Liver (tissue), 10 donors: ENCODE measurements at places on chromosomes 13 and 19. TPM values are rescaled to one million over a fixed set of nuclear protein-coding genes. Genes with fewer than 3 reads are reported as not detected.
A peak's percentile ranks its signal among the peaks of the same experiment; 100 is the strongest.

GRCh38 chr13:30618186-30618929 lies 638 bp downstream of the USPL1 start:
- DNase-seq: peak; percentile 56

- no peak for DNase-seq
These were observed 595 bp upstream of the GPR183 start for GRCh38 chr13:99307648-99308339.

GRCh38 chr19:3801412-3802096 lies 15.4 kb upstream of the MATK start:
- DNase-seq: no peak

GRCh38 chr19:48372904-48373303 lies 8.7 kb downstream of the SYNGR4 start:
- DNase-seq: no peak

- DNase-seq: no peak
These were observed 43.0 kb downstream of the CACNA1A start for GRCh38 chr19:13463296-13463695.

DNA sequence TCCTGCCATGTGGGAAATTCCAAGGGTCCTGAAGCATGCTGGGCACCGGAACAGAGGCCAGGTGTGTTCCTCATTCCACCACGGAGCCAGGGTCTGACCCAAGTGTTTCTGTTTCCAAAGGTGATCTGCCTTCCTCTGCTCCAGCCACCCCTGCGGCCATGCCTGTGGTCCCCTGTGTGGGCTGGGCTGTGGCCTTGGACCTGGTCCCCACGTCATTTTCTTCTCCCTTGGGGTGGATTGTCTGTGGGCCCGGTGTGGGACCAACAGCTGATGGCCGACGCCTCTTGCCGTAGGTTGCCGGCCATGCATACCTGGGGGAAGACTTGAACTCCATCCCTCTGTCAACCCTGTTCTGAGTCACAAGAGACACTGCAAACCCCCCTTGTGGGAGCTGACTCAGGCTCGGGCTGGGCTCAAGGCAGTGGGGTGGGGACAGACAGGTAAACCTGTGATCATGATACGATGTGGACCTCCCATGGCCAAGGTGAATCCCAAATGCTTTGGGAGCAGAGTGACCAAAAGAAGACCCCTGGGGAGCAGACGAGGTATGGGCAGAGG lies 35.0 kb downstream of the ATP11A start:
- no peak for DNase-seq

DNA sequence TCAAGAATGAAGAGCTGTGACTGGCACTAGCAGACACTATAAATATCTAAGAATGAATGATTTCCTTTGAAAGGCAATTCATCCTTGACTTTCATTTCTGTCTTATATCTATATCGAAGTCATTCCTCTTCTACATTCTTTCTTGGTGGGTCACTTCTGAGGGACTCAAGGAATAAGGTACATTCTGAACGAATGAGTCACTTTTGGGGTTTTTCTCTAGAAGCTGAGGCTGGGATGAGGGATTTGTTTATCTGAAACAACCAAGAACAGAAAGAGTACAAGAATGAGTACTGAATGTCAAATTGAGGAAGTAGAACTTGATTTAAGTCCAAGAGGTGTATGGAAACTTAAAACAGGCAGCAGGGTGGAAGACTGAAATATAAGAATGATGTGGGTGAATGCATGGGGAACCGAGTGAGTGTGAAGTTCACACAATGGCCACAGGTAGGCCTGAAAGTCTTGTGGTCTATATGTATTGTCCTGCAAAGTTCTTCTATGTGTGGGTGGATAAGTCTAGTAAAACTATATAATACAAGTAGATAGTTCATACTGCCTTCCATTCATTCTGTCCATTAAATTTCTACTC lies 343.9 kb downstream of the OXGR1 start:
- no peak for DNase-seq

DNA sequence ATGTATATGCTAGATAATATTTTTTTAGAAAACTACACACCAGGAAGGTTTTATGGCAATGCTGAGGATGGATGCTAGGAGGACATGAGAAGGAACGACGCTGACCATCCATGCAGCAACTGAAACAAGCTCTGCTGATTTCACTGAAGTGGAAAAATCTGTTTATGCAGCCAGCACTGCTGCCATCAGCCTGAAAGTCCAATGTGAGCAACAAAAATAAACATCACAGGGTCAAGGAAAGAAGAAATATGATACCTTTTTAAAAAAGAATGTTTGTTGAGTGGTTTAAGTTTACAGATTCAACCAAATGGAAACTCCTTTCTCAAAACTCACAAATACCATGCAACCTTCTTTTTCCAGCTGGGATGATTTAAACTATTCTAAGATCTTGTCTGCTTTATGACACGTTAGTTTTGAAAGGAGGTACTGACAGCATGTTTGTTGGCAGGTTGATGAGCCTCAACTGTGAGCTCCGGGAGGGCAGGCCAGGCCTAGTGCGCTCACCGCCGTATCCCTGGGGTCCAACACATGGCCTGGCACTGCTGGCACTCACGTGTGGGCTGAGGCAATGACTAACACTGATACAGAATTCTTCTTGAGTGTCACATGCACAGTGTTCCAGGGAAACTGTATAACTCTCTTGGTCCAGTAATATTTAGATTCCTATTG lies 46.8 kb downstream of the LATS2 start:
- DNase-seq: no peak

- DNase-seq: no peak
These were observed 10.5 kb downstream of the SIRT2 start for GRCh38 chr19:38888876-38889275.

- no peak for DNase-seq
These were observed 13.9 kb upstream of the PLAUR start for GRCh38 chr19:43683905-43684304.

- DNase-seq: no peak
These were observed 1.2 kb downstream of the CD33 start for GRCh38 chr19:51226067-51226466.

- no peak for DNase-seq
These were observed 38.0 kb upstream of the DOCK9 start for GRCh38 chr13:99015606-99016490.

GRCh38 chr19:12983542-12984142 lies 11.6 kb upstream of the NFIX start:
- peak; percentile 86 for DNase-seq

DNA sequence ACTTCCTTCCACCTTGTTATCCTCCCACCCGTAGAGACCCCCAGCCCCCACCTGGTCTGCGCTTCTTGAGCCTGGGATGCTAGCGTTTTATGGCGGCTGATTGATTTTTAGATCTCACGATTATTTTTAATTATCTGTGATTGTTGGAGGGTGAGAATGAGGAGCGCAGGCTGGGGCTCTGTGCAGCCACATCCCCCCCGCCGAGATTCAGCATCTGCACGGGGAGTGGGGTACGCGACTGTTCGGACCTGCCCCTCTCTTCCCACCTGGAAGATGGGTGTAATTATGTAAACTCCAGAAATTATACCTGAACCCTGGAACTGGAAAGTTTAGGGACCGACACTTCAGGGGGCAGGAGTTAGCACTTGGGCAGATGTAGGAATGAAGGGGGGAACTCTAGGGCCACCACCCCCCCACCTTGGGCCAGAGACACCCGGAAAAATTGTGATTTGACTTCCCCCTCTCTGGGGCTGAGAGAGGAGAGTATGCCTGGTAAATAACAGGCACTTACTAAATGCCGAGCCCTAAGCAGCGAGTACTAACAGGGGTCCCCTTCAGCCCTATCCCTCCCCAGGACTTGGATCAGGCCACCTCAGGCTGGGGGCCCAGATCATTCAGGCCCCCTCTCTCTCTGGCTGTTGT lies 1.8 kb upstream of the ONECUT3 start:
- no peak for DNase-seq

GRCh38 chr13:113445791-113446487 lies 7.3 kb downstream of the ADPRHL1 start:
- DNase-seq: no peak

DNA sequence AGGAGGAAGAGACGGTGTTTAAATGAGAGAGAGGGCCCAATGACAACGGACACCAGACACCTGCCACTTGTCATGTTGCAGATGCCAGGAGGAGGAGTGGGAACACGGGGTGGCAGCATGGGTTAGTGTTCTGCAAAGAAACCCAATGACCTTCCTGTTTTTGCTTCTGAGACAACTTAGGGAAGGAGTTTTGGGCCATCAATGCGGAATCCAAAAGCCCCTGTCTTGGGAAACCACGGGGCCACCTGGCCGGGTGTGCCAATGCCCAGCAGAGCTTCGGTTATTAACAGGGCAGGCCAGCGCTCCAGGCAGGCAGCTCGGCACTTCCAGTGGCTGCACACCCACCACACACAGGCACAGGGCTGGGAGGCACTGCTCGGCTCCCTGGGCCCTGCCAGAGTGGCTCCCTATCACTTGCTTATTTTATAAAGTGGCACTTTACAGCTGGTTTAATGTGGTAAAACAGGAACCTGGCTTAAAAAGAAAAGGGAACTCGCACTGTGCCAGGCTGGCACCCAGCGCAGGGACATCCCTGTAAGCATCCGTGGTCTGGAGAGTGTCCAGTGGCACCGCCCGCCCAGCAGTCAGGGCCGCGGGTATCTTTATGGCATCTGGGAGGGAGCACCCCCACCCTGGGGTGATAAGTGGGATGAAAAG lies 19.1 kb downstream of the ELL start:
- DNase-seq: no peak

- DNase-seq: no peak
These were observed 4.5 kb downstream of the BICRA start for GRCh38 chr19:47613165-47614020.

DNA sequence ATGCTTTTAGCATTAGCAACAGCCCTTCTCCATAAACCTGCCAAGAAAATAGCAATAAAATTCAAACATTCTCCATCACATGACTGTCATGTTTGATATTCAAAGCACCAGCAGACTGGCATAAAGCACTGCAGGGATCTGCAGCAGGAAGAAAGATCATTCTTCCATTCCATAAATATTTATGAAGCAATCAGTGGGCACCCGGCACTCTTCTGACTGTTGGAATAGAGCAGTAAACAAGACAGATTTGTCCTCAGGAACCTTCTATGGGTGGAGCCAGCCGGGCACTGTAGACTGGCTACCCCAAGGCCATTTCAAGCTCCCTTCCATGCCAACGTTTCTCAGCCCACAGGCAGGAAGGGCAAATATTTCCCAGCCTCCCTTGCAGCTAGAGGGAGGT lies 25.5 kb downstream of the PLA2G4C start:
- DNase-seq: no peak

GRCh38 chr19:39187552-39187943 lies 9.2 kb upstream of the NCCRP1 start:
- no peak for DNase-seq

DNA sequence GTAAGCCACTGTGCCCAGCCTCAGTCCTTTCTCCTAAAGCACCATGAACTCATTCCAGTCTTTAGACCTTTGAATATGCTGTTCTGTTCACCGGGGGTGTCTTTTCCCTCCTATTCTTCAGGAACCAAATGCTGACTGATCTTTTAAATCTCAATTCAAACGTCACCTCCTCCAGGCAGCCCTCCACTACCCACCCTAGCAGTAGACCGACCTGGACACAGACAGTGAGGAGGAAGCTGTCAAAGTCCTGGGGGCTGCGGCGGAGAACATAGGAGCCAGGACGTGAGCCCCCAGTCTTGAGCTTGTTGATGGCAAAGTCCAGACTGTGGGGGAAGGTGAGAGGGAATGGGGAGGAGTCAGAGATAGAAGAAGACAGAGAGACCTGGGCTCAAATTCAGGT lies 7.8 kb downstream of the JAK3 start:
- no peak for DNase-seq

DNA sequence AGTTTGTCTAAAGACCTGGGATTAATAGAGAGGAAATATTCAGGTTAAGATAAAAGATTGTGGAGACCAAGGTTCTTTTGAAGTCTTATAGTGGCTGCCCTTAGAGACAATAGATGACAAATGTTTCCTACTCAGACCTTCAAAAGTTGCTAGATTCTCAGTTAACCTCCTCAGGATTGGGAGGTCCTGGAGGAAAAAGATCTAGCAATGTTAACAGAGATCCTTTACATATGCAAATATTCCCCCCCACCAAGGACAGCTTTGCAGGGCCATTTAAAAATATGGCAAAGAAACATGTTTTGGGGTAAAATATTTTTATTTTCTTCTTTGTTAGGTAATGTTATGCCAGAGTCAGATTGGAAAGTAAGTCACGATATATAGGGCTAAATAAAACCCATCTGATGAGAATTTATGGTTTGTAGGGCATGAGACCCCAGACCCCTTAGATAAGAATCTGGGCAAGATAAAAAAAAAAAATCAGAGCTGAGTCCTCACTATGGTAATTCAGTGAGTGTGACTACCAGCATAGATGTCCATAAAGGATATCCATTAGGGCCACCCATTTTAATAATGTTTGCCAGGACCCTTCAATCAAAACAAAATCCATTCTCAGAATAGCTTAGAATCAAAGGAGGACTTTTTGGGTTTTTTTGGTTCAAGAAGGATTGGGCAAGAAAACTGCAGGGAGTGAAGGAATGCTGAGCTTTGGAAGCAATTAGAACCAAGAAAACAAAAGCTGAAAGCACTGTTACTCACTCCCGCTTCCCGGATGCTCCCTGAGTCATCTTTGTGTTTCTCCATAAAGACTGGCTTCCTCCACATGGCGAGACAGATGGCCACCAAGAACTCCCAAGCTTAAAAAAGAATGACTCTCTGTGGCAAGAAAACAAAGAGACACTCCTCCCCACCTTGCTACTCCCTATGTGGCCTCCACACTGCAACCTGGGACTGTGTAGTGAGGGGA lies 28.2 kb downstream of the VSTM1 start:
- no peak for DNase-seq

DNA sequence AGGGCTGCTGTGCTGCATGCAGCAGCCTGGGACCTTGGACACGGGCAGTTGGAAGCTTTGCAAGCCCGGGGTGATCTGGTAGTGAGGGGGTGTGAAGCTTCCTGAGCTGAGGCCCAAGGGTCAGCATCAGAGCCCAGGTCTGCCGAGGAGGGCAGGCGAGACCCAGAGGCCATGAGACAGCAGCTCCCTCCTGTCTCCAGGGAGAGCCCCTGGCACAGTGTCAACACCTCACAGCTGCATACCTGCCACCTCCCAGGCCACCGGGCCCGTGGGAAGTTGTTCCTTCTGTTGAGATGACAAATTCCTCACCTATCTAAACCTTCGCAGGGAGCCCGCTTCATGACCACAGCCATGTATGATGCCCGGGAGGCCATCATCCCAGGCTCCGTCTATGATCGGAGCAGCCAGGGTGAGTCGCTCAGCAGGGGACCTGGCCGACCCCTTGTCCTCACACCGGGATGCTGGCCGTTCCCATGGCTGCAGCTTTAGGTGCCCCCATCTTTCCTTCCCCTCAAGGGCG lies 32.1 kb downstream of the CERS1 start:
- no peak for DNase-seq

GRCh38 chr13:113162783-113163685 lies 4.6 kb downstream of the PROZ start:
- DNase-seq: no peak

- no peak for DNase-seq
These were observed at the start of gene DLL3 for GRCh38 chr19:39498798-39499642. Gene DLL3 (plus strand): TSS chr19:39498947. CDS start chr19:39498975, 28 bp downstream.

GRCh38 chr13:45105895-45106294 lies 14.4 kb upstream of the GTF2F2 start:
- no peak for DNase-seq

- DNase-seq: no peak
These were observed 19.8 kb upstream of the KLHL1 start for GRCh38 chr13:70128098-70128497.

- no peak for DNase-seq
These were observed 269.1 kb downstream of the NDFIP2 start for GRCh38 chr13:79749984-79750551.

Gene CBY2
- not detected for total RNA-seq

Gene CCDC122
- 2.3 TPM for total RNA-seq

Gene CD22
- 2.0 TPM for total RNA-seq

Gene PPAN
- total RNA-seq: 10.4 TPM

Gene RXFP2
- total RNA-seq: not detected

Gene SCN1B
- 2.0 TPM for total RNA-seq

Gene MYH14
- total RNA-seq: 12.4 TPM

Gene BRSK1
- 0.65 TPM for total RNA-seq
